ENCODE measurements at places on chromosomes 2 and 18. TPM values are rescaled to one million over a fixed set of nuclear protein-coding genes. Genes with fewer than 3 reads are reported as not detected.

The LINC00305 gene
- total RNA-seq: 16.4 TPM

The ASAP2 gene
- 31.8 TPM for total RNA-seq

The CIB4 gene
- total RNA-seq: not detected

The NEU2 gene
- not detected for total RNA-seq

The NYAP2 gene
- total RNA-seq: not detected

The SLC5A7 gene
- total RNA-seq: not detected

The WBP1 gene
- total RNA-seq: 76.8 TPM

The KCNJ13 gene
- not detected for total RNA-seq

The GAL3ST2 gene
- not detected for total RNA-seq

The TMEM200C gene
- total RNA-seq: 0.85 TPM

The AGAP1 gene
- 43.9 TPM for total RNA-seq

The TTC27 gene
- total RNA-seq: 12.7 TPM

The UGT1A4 gene
- not detected for total RNA-seq

DNA sequence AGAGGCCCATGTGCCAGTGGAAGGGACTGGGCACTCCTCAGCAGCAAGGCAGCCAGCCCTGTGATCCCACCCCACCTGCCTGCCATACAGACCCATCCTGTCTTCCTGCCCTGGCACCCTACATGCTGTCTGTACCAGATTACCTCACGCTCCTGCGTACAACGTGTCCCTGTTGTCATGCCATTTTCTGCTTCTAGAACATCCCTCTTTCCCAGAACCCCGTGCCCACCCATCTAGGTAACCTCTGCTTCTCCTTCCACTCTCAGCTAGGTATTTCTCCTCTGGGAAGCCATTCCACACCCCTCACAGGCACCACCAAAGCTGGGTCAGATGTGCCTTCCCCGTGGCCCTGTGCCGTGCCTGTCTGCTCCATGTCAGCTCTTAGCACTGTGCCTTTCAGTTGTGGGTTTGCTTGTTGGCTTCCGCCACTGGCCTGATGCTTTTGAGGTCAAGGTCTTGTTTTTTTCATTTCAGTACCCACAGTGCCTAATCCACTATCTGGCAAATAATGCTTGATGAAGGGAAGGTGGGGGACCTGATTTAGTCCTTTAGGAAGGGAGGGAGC is 71.7 kb upstream of the ALPP start:
- no peak for DNase-seq

- DNase-seq: no peak
These were observed 6.0 kb downstream of the MAP3K2 start for GRCh38 chr2:127381762-127382161.

- DNase-seq: no peak
These were observed 67.1 kb downstream of the PMAIP1 start for GRCh38 chr18:59966913-59967312.

GRCh38 chr2:99467390-99467789 is 22.4 kb downstream of the REV1 start:
- no peak for DNase-seq

DNA sequence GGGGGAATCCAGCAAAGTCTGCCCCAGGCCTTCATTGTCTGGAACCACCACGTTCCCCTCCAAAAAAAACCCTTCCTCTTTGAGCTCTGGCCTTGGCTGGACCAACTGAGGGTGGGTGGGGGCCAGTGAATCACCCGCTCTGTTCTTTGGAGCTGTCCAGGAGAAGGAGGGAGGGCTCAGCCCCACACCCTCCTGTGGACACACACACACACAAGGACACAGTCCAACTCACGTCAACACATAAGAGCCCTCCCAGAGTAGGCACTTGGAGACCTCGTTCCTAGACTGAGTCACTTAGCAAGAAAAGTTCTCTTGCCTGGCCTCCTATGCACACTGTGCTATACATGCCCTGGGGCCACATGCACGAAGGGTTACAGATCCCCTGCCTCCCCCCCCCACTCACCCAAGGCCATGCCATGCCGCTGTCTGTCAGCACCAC is 1.2 kb upstream of the TNS1 start:
- DNase-seq: no peak

DNA sequence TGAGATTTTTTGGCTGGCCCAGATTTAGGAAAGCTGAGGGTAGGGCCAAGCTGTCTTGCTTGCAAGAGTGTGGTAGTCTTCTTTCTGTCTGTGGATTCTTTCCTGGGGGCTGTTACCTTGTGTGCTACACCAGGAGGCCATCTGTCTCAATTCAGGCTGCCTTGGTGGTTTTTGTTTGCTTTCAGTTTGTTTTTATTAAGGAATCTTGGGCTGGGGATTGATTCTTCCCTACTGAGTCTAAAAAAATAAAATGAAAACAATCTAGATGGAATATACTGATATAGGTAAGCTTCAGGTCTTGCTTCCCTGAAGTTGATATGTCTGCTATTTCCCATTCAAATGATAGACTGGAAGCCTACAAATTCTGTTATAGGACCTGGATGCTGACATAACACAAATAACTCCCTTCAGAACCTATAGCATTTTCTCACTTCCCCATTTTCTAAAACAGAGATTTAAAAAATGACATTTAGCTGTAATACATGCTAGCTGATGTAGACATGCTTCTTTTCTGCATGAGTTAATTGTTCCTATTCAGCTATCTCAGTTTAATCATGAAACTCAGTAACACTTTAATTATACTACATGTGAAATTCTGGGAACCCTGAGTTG is 5.3 kb downstream of the LHCGR start:
- no peak for DNase-seq

GRCh38 chr2:102271844-102272243 is 39.5 kb upstream of the IL1RL1 start:
- DNase-seq: no peak

- no peak for DNase-seq
These were observed 14.1 kb downstream of the MRO start for GRCh38 chr18:50805732-50806131.

DNA sequence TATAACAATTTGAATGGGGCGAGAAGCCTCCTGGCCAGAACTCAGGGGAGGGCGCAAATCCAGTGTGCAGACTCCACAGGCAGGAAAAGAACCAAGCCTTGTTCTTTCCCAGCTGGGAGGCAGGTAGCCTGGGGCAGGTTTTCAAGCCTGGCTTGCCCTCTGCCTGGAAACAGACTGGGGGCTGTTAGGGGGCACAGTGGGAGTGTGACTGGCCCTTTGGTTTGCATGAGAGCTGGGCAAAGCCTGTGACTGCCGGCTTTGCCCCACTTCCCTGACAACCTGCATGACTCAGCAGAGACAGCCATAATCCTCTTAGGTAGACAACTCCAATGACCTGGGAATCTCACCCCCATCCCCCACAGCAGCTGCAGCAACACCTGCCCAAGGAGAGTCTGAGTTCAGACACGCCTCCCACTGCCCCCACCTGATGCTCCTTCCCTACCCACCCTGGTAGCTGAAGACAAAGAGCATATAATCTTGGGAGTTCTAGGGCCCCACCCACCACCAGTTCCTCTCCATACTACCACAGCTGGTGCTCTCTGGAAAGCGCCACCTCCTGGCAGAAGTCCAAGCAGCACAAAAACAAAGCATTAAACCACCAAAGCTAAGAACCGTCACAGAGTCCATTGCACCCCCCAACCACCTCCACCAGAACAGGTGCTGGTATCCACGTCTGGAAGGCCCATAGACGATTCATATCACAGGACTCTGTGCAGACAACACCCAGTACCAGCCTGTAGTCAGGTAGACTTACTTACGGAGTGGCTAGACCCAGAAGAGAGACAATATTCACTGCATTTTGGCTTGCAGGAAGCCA is 402.5 kb downstream of the STK39 start:
- no peak for DNase-seq

DNA sequence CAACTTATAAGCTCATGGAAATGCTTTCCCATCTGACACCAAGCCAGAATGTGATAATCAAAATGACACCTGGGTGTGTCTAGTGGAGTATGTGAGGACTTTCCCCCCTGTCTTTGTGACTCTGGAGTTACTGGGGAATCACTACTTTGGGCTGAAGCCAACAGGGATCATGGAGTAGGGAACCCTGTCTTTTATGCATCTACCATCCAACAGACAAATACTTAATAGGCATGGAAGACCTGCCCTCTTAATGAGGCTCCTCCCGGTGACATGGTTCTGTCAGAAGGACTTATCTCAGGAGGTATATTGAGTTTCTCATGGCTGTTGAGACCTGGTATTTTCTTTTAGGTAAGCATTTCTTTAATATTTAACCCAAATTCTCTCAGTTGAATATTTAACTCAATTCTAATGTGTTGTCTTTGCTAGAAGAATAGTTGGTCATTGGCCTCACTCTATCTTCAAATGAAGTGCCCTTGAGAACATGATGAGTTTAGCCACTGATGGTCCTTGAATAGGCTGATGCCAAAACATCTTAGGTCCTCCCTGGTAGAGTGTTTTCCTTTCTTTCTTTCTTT is 42.1 kb downstream of the TGIF1 start:
- no peak for DNase-seq

DNA sequence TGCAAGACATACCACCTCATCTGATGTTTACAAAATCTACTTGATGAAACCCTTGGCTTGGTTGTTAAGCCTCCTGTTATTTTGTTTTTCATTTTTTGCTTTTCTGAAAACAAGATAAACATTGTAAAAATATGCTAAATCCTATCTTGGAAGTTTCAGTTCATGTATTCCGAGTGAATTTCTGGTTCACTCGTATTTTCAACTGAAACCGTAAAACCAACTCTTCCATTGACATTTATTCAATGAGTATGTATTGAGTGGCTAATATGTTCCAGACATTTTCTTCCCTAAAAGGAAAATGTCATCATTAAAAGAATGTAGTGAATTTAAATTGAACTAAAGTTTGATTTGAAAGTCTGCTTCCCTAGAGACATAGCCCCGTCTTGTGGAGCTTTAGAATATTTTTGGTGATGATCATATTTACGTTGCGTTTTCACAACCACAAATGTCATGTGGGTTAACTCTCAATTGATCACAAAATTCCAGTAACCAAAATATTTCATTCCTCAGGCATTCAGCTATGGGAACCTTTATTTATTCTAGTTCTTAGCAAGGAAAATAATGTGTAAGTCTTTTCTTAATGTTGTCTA is 204.2 kb downstream of the MBD2 start:
- no peak for DNase-seq

GRCh38 chr2:55887351-55887750 is 36.2 kb downstream of the EFEMP1 start:
- DNase-seq: no peak

DNA sequence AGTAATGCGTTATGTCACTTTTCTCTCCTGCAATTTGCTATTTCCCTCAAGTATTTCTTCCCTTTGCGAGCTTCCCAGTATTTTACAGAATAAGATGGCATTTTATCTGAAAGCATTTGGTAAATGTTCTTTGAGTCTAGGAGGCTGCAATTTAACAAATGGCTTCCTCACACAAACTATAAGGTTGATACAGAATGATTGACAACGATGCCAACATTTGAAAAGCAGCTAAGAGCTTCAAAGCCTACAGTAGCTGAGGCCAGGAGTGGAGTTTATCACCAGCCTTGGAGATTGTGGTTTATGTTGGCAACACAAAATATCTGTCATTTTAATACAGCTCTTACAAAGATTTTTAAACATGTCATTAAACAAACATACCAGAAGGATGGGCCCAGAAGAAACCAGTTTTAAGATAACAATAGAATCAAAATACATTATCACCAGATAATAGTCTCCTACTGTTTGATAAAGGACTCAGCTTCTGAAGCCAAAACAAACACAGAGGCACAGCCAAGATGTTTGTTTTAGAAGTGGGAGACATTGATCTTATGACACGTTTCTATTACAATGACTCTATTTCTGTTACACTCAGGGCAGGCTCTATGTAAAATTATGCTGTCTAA is 711.4 kb upstream of the ACVR2A start:
- DNase-seq: no peak

GRCh38 chr2:141714496-141714895 is 416.3 kb downstream of the LRP1B start:
- no peak for DNase-seq

GRCh38 chr18:56003720-56004088 is 415.7 kb upstream of the TCF4 start:
- DNase-seq: no peak

DNA sequence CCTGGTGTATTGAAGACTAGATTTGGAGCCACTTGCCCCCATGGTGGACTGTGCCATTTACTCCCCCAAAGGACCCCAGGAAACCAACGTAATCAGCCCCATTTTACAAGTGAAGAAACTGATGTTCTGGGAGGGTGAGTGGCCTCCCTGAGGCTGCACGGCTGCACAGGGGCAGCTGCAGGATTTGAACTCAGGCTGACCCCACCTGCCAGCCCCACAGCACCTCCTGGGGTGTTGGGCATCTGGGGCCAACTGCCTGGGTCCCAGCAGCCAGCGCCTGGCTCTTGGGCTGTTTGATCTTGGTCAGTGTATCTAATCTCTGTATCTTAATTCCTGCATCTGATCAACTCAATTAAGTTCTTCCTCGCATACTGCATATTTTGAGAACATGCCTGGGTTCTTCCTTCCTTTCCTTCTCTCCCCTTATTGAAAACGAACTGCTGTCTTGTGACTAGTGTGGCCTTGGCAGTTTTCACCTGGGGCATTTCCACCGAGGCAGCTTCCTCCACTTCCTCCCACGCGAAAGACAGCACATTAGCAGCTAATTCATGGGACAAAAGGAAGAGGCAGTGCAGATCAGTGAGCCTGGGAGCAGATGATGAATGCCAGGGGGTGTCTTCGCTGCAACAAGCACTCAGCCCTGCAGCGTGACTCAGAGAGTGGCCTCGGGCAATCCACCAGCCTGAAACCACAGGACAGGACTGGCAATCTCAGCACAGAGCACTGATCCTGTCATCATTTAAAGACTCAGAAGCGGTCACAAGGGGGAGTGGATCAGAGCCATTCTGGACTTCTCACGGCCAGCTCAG is 184.1 kb upstream of the RAB12 start:
- no peak for DNase-seq

DNA sequence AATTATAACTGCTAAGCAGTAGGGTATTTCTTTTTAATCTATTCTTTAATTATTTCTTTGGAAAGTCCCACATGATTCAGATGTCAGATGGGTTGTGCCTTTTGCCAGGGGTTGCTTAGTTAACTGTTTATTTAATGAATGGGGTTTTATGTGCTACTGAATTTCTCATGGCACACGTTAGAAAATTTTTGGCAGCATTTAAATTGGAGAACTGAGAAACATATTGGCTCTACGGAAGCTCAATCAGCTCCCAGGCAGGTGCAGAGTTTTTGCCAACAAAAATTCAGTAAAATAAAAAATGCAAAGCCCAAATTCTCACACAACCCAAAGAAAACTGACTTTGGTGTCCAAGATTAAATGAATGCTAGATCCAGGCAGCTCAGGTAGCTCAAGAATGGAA is 467.2 kb downstream of the NRXN1 start:
- DNase-seq: no peak

DNA sequence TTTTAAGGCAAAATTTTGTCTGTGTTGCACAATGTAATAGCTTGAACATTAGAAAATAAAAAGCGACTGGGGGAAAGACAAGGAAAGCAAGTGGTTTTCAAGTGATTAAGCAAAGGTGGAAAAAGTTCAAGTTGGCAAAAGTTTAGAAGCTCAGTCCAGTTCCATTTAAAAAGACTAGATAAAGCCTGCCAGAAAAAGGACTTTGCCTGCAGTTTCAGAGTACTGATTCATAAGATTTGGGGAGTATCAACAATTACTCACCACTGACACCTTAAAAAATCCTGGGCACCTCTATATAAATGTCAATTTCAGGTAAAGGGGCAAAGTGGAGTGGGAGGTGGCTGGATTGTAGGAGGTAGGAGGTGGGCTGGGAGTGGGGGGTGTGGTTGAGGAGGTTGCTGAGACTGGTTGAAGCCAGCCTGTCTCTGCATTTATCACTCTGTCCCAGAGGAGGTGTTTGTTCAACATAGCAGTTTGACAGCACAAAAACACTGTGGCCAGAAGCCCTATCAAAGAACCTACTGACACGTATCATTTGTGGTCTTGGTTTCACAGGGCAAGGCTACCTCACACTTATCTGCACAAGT is 14.6 kb downstream of the ZEB2 start:
- no peak for DNase-seq
